GOT3 (cell line): ENCODE measurements at places on chromosomes 5 and 9.

- no peak for DNase-seq
Measured at GRCh38 chr5:124806373-124807077, 60.1 kb upstream of the ZNF608 start.

DNA sequence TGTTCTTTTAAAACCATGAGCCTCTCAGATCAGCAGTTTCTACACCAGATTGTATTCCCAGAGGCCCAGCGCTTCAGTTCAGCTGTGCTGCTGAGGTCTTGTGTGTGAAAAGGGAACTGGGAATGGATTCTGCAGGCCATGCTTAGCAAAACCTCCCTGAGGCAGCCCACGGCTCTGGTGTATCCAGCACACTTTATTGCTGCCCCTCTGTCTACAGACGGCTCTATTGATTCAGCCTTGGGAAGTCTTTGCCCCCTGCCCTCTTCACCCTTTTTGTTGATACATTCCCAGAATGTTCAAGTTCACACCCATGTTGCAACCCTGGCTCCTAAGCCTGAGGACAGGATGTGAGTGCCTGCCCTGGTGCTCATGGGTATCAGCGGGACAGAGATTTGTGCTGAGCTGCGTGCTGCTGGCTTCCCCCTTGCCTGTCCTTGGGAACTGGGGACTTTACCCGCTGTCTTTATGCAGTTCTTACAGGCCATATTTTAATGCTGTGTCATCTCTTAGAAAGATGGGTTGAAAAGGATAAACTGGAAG is 37.3 kb downstream of the ARHGAP26 start:
- no peak for DNase-seq

DNA sequence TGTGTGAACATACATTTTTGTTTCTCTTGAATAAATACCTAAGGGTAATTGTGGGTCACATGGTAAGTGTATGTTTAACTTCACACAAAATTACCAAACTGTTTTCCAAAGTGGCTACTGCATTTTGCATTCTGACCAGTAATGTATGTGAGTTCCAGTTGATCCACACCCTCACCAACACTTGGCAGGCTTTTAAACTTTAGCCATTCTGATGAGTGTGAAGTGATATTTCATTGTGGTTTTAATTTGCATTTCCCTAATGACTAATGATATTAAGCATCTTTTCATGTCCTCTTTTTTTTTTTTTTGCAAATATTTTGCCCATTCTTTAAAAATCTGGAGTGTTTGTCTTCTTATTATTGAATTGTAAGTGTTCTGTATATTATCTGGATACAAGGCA is 53.5 kb upstream of the MAST4 start:
- DNase-seq = no peak

DNA sequence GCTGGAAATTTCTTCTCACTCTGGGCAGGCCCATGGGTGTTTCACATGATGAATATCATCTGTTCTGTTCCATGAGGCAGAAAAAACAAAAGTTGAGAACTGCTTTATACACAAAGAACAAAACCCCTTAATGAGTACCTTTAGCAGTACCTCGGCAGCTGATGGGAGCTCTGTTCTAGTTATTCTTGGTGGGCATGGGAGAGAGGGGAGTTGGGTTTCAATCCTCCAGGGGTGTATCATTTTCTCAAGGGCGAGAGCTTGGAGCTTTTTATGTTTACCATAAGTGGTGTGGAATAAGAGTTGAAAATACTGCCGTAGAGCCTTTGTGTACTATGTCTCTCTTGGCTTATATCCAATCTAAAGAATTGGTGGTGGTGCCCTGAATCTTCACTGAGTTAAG is 103.3 kb upstream of the ZNF608 start:
- DNase-seq = no peak
